ENCODE measurements at places on chromosomes 12 and 14. TPM values are rescaled to one million over a fixed set of nuclear protein-coding genes. Genes with fewer than 3 reads are reported as not detected.

RFLNA gene
- not detected for total RNA-seq

DNA sequence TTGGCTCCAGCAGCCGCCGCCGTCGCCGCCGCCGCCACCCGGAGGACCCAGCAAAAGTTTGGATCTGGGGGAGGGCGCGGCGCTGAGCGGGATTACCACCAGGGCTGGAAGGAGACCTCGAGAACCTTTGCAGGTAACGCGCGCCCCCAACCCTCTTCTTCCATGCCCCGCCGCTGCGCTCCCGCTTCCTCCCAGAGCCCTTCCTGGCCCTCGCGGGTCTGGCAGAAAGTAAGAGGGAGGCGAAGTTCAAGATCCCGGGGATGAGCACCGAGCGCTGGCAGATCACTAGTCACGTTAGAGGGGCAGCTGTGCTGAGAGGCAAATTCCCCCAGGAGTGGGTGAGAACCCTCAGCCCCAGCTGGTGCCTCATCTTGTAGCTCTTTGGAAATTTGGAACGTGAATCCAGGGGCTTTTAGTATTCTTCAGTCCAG, 3.9 kb downstream of the FLRT2 start:
- peak; percentile 25 for DNase-seq

- no peak for DNase-seq
These were observed 903.8 kb downstream of the BCL11B start for GRCh38 chr14:98368221-98368620.

IL23A gene
- total RNA-seq = 0.67 TPM

ERP27 gene
- 0.88 TPM for total RNA-seq

- no peak for DNase-seq
These were observed 20.1 kb upstream of the DACT1 start for GRCh38 chr14:58617619-58618018.

DNA sequence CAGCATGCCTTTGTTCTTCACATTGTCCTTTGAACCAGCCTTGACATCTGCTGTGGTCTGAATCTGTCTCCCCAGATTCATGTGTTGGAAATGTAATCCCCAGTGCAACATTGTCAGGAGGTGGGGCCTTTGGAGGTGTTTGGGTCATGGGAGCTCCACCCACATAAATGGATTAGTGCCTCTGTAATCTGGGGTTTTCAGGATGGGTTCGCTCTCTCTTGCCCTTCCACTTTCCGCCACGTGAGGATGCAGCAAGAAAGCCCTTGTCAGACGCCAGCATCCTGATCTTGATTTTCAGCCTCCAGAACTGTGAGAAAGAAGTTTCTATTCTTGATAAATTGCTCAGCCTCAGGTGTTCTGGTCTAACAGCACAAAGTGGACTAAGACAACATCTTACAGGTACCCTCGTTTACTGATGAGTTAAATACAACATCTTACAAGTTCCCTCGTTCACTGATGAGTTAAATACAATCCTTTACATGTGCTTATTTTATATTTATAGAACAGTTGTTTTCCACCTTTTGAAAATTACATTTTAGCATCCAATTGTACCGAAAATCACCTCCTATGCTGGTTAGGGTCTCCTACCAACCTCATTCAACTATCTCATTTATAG, 54.4 kb upstream of the RIMBP2 start:
- DNase-seq = no peak

DNA sequence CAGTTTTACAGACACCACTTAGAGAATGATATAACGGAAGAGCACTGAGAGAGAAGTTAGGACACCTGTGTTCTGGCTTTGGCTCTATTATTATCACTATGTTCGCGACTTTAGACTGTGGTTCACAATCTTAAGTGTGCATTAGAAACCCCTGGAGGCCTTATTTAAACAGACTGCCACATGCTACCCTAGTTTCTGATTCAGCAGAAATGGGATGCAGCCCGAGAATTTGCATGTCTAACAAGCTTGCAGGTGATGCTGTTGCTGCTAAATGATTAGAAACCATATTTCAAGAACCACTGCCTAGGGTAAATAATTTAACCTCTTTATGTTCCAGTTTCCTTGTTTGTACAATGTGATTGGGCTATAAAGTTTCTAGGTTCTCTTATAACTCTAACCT, 3.6 kb upstream of the RAD51AP1 start:
- DNase-seq = no peak

Measured in thyroid gland (tissue), 4 donors.